Kidney epithelial cell (primary cell): ENCODE measurements at places on chromosomes 16 and 17.
A peak's percentile ranks its signal among the peaks of the same experiment; 100 is the strongest.

DNA sequence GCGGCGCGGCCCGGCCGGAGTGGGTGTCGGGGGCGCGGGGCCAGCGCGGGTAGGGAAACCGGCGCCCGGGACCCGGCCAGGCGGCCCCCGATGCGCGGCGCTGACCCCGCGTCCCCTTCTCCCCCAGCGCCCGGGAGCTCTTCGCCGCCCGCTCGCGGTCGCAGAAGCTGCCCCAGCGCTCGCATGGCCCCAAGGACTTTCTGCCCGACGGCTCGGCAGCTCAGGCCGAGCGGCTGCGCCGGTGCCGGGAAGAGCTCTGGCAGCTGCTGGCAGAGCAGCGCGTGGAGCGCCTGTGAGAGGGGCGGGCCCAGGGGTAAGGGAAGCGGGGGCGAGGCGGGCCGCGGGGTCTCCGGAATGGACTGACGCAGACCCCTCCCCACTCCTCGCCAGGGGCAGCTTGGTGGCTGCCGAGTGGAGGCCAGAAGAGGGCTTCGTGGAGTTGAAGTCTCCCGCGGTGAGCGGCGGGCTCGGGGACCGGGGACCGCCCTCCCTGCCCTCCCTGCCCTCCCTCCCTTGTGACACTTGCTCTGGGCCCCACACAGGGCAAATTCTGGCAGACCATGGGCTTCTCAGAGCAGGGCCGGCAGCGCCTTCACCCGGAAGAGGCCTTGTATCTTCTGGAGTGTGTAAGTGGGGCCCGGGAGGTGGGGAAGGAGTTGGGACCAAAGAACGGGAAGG, 430 bp downstream of the TSEN54 start:
- DNase-seq = no peak

DNA sequence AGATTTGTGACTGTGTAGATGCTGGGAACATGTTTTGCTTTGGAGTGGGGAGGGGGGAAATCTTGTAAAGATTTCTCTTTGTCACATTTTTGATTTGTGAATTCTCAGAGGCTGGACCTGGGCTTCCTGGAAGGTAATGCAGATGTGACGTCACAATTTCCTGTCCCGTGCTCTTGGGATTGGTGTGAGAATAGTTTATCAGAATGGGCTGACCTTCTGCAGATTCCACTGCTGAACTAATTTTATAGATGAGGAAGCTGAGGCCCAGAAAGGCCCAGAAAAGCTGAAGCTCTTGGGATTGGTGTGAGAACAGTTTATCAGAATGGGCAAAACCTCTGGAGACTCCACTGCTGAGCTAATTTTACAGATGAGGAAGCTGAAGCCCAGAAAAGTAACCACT, 34.0 kb downstream of the HS3ST3B1 start:
- no peak for DNase-seq

- DNase-seq = peak; percentile 97
These were observed 39.7 kb downstream of the TBCD start for GRCh38 chr17:82791532-82791931.

- DNase-seq = no peak
These were observed 26.5 kb upstream of the SBK1 start for GRCh38 chr16:28265822-28266221.

DNA sequence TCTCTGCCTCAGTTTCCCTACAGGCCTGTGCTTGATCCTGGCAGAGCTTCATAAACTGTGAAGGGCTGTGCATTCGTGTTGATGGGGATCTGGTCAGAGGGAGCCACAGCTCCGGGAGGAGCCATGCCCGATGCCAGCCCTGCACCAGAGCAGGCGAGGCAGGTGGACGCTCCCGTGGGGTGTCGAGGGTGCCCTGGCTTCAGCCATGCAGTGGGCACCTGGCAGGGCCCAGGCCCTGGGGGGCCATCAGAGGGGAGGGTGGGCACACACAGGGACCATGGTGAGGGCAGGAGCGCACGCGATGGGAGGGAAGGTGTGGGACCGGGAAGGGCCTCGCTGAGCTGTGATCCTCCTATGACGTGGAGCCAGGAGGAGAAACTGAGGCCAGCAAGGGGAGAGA, 22.0 kb downstream of the ZFPM1 start:
- DNase-seq = no peak

- DNase-seq = no peak
These were observed 86.1 kb downstream of the UTP18 start for GRCh38 chr17:51346218-51346982.

- no peak for DNase-seq
These were observed 6.5 kb downstream of the CPNE7 start for GRCh38 chr16:89581861-89582563.

DNA sequence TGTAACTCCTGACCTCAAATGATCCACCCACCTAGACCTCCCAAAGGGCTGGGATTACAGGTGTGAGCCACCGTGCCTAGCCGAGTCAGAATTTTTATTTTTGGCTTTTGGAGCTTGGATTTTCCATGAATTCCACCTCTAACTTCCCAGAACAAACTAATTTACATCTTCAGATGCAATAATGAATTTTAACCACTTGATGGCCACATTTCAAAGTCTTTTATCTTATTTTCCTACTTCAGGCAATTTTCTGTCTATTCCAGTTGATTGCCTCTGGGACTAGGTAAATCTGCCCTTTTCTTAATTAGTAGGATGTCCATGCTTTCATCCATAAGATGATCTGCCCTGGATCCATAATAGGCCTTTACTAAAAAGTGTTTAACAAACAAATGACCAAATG, 156.4 kb upstream of the ANKFN1 start:
- DNase-seq = no peak

GRCh38 chr17:44959821-44960531, 8.1 kb downstream of the C1QL1 start:
- DNase-seq = no peak

- no peak for DNase-seq
These were observed 126.9 kb downstream of the ZNF778 start for GRCh38 chr16:89344458-89344834.

GRCh38 chr17:57389473-57389872, 133.2 kb downstream of the MSI2 start:
- no peak for DNase-seq

- no peak for DNase-seq
These were observed 6.3 kb downstream of the TERF2IP start for GRCh38 chr16:75653922-75654321.

DNA sequence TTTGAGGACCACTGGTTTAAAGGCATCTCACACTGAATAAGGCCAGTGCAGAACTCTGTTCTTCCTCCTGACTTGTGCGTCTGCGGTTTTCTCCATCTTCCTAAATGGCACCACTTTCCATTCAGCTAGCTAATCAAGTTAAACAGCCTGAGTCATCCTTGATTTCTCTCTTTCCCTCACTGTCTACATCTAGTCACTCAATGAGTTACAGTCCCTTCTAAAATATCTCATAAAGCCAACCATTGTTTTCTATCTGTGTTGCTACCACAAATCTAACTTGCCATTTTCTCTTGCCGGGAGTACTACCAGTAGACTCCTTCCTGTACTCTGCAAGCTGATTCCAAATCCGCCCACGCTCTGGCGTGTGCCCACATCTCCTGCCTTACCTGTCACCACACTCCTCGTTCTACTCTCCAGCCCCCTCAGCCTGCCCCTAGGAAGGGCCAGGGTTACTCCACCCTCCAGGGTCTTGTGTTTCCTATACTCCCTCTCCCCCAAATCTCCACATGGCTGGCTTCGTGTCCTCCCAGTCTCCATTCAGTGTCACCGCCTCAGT, 324.5 kb downstream of the SNX29 start:
- no peak for DNase-seq

DNA sequence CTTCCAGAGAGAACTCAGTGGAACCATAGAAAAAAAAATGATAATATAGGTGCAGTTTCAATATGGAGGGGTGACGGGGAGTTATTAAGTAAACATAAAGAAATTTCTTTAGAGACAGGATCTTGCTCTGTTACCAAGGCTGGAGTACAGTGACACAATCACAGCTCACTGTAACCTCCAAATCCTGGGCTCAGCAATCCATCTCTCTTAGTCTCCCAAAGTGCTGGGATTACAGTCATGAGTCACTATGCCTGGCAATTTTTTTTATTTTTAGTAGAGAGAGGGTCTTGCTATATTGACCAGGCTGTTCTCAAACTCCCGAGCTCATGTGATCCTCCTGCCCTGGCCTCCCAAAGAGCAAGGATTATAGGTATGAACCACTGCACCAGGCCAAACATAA, 48.8 kb downstream of the NLRC5 start:
- DNase-seq = no peak

GRCh38 chr17:57553526-57553925, 191.6 kb downstream of the CCDC182 start:
- peak; percentile 44 for DNase-seq

- no peak for DNase-seq
These were observed 314.1 kb upstream of the TNRC6C start for GRCh38 chr17:77644181-77645071.

GRCh38 chr17:38598536-38598935, 7.2 kb downstream of the SRCIN1 start:
- peak; percentile 34 for DNase-seq

DNA sequence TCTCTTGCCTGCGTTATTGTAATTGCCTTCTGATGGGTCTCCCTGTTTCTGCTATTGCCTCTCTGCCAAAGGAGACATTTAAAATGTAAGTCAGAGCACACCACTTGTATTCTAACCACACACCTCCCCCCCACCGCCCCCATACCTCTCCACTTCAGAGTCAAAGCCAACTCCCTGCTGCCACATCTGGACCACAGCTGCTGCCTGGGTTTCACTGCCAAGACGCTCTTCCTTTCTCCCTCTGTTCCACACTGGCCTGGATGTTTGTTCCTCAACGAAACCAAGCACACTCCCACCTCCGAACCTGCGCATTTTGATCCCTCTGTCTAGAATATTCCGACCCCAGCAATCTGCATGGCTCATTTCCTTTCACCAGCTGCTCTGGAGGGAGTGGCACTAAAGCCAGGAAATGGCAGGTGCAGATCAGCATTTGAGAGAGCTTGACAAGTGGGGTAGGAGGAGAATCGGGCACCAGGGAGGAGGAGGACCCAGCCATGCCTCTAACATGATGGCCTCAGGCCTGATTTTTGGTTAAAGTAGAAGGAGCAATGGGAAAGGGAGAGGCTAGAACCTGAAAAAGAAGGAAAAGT, 92.4 kb upstream of the HS3ST2 start:
- DNase-seq = no peak

- DNase-seq = no peak
These were observed 61.4 kb downstream of the ZNF18 start for GRCh38 chr17:11935734-11936406.

GRCh38 chr17:77054936-77055335, 85.8 kb upstream of the SEC14L1 start:
- DNase-seq = no peak

DNA sequence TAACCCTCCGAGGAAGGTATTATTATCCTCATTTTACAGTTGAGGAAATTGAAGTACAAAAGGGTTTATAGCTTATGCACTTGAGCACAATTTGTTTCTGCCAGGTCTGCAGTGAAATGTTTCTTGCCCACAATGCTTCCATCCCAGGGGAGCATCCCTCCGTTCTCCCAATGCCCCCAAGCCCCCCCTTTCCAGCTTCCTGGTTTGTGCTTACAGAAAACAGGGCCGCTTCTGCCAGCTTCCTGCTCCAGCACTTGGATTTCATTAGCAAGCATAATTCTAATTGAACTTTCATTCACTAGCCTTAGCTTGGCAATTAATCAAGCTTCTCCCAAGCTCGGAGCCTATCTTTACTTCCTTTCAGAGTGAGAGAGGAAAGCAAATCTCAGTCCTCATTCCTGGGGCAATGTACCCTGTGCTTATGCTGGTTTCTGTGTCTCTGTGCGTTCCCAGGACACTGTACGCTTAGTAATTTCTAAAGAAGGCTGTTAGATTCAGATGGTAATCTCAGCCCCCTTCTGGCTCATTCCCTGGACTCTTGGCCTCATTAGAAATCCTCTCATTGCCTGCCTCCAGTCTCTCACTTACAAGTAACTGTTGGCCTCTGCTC, 141.6 kb downstream of the HS3ST2 start:
- DNase-seq = no peak

GRCh38 chr16:8620535-8620934, 963 bp upstream of the METTL22 start:
- no peak for DNase-seq

GRCh38 chr17:37831986-37832385, 87.1 kb upstream of the HNF1B start:
- DNase-seq = no peak

- DNase-seq = peak; percentile 92
These were observed 236.3 kb downstream of the KCNJ2 start for GRCh38 chr17:70405492-70406220.

DNA sequence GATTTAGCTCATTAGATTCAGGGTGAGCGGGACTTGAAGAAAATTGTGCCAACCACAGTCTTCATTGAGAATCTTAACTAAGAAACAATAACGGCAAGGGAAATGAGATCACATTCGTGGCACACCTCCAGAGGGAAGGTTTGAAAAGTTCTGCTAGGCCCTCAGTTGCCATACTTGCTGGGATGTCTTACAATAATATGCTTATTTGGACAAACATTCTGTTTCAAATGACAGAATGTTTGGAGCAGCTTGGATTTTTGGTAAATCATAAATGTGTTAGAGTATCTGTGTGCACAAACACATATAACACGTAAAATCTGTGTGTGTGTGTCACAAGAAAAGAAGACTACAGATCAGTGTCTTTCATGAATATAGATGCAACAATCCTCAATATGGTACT, 24.6 kb upstream of the TEKT3 start:
- no peak for DNase-seq
